Activated CD4-positive, CD25-positive, alpha-beta regulatory T cell treated with anti-CD3 and anti-CD28 coated beads, Interleukin-2, amount 50 U/mL, for 16 hours (primary cell): ENCODE measurements at places on chromosomes 7 and 10.

DNA sequence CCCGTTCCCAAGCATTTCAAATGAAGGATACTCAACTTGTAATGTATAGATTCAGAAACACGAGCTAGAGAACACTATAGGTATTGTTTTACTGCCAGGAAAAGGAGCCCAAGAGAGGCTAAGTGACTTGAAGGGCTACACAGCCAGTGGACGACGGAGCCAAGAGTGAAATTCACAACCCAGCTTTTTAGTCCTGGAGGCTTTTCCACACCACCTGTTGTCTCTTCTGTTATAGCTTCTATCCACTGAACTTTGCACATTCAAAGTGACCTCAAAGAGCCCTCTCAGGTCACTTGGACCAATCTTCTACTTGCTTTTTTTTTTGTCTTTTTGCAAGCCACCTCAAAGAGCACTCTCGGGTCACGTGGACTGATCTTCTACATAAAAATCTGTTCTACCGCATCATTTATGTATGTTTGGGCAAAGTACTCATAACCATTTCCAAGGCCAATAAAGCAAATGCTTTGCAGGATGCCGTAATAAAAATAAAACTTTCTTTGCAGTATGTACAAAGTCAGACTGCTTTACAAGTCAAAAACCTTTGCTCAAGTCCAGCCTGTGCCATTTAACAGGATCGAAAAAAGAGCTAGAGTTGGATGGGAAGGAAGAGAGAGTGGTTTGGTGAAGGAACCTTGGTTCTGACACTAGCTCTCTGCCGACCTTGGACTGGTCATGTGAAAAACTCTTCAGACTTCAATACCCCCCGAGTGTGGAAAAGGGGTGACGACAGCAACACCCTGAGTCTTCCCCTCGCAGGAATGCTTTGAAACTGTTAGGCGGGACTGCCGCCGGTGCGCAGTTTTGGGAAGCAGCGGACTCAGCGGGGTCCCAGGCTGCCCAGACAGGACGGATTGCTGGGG, 821 bp downstream of the SLC35B4 start:
- DNase-seq = peak; percentile 0

DNA sequence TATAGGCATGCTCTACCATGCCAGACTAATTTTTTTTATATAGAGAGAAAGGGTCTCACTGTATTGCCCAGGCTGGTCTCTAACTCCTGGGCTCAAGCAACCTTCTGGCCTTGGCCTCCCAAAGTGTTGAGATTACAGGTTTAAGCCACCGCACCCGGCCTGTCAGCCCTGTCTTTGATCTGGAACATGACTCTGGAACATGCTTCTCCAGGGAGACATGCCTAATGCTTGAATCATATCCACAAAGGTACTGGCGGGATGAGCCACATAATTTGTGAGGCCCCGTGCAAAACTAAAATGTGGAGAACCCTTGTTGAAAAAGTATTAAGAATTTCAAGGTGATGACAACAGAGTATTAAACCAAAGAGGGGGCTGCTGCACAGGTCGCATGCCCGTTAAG, 282.8 kb downstream of the ARHGAP12 start:
- DNase-seq = no peak

DNA sequence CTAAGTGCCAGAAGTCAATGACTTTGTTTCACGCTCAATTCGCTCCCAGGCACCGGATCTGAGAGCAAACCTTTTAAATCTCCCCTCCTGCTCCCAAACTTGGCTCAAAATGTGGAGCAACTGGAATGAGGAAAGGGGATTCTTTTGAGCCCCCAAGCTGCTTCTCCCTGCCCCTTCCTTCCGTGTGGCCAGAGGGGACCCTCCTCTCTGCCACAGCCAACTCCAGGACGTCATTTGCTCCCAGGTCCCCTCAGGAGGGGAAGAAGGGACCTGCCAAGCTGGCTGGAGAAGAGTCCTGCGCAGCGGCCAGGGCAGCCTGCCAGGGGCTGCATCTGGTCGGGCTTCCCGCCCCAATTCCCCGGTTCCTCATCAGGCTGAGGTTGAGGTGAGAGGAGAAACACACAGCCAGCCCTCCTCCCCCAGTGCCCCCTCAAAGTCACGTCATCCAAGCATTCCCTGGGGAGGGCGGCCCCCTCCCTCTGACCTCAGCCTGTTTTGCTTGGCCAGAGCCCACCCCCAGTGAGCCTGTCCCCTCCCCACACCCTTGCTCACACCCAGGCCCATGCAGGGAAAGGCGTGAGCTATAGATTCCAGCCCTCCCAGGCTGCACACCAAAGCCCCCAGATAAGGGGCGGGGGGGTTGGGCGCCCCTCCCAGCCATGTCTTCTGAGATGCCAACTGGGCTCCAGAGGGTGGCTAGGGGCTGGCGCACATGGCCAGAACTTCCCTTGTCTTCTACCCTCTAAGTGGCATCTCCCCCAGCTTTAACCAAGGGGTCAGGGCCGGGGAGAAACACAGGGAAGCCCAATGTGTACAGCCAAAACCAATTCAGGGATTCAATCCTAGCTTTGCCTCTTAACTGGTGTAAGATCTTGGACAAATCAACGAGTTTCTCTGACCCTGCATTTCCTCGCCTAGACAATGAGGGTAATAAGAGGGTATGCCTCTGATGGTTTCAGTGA, 35.0 kb downstream of the SH3PXD2A start:
- no peak for DNase-seq

DNA sequence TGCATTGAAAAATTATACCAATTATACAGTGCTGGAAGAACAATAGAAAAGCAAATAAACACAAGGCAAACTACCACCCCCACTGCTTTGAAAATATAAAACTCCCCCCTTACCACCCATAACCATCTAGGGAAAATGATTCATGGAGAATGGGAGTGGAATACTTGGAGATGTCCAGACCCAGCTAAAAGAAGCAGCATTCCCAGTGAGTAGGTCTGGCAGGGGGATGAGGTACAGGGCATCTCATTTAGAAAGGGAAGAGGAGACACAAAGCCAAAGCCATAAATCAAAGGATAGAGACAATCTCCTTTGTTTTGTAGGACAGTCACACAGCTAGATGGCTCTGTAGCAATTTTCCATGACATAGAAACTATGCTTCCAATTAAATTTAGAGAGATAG, 36.0 kb upstream of the DGKI start:
- DNase-seq = no peak

GRCh38 chr7:130958846-130959245, 224.8 kb upstream of the KLF14 start:
- no peak for DNase-seq

GRCh38 chr7:159197066-159197975, 52.7 kb upstream of the VIPR2 start:
- DNase-seq = no peak

DNA sequence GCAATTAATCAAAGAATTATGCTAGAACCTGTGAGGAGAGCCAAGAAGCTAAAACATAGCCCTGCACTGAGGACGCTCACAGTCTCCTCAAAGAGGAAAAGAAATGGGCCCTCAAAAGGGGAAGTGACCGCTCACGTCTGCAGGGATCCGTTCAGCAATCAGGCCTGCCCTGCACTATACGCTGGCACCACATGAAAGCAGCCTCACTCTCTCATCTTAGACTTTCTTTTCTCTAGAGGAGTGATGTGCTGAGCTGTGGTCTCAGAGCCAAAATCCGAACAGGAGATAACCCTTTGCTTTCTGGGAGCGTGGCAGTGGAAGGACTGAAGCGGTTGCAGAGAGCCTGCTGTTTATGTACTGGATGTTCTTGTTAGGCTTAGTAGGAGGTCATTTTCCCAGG, 6.3 kb upstream of the IL2RA start:
- no peak for DNase-seq

- DNase-seq = no peak
Measured at GRCh38 chr10:131778842-131779241, 122.0 kb upstream of the PPP2R2D start.

DNA sequence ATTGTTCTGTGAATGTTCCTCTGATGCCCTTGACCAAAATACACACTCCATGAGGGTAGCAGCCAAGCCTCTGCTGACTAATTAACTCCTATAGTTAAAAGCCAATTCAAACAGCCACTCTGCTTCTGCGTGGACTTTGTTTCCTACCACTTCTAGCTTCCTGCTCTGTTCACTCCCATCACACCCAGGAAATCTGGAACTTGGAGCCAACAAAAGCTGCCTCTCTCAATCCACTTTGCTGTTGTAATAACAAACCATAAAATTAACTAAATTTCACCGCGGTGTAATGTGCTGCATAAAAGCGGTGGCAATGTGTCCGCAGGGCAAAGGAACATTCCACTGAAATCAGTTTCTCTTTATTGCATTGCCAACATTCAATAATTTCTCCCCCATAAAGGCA, 239.5 kb downstream of the PLXNA4 start:
- DNase-seq = no peak

- no peak for DNase-seq
Measured at GRCh38 chr7:94418851-94419250, 24.2 kb downstream of the COL1A2 start.

DNA sequence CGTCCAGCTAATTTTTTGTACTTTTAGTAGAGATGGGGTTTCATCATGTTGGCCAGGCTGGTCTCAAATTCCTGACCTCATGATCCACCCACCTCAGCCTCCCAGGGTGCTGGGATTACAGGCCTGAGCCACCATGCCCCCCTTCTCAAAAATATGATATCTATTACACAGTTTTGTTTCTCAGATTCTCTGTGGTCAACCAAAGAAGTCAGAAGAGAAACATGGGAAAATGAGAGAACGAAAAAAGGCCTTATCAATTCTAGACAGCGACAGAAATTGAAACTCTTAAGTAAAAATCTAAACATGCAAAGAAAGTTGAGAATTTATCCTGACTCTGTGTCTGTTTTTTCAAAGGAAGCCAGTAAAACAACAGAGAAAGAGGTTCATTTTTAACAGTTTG, 283.8 kb upstream of the PLXDC2 start:
- DNase-seq = no peak

GRCh38 chr7:54877683-54878082, 118.7 kb upstream of the SEC61G start:
- no peak for DNase-seq

- no peak for DNase-seq
Measured at GRCh38 chr7:96287559-96287958, 34.3 kb downstream of the SLC25A13 start.

DNA sequence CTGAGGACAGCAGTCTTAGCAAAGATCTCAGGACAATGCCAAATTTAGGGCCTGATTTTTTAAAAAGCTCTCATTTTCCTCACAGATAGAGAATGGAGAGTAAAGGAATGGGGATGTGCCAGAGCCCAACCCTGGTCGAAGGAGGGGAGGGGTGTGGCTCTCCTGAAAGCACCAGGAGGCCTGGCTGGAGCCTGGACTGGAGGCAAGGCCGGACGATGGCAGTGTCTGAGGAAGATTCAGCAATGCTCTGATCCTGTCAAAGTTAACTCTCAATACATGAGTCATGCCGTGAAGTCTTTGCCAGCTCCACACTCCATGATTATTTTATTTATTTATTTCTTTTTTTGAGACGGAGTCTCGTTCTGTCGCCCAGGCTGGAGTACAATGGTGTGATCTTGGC, 108.3 kb downstream of the UPF2 start:
- DNase-seq = no peak
